ENCODE measurements at places on chromosomes 2 and 18.

GRCh38 chr2:143730953-143731260, 601.7 kb downstream of the ARHGAP15 start:
- DNase-seq, result no peak

DNA sequence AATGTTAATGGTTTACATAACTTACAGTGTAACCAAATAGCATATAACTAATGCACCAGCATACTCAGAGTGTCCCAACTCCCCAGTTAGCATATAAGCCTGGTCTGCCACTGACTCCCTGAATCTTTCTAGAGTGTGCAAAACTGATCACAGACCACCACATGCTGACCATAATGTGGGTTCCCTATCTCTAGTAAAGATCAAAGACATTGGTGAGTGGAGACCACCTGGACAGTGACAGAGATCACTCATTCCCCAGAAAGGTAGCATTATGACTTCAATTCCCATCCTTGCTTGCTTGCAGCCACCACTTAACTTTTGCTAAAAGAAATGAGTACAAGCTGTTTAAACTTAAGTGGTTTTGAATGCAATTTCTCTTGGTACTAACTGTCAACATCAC, 39.0 kb downstream of the KANSL1L start:
- DNase-seq, result no peak

GRCh38 chr2:219205165-219205538, 1.4 kb upstream of the ZFAND2B start:
- no peak for DNase-seq

GRCh38 chr2:109173311-109174171, 44.5 kb downstream of the SH3RF3 start:
- no peak for DNase-seq

- DNase-seq, result no peak
These were observed 163.2 kb upstream of the SLC1A4 start for GRCh38 chr2:64825831-64826491.

GRCh38 chr2:197477797-197478196, 21.8 kb downstream of the HSPD1 start:
- no peak for DNase-seq

GRCh38 chr2:65615602-65616001, 183.2 kb upstream of the SPRED2 start:
- DNase-seq, result no peak
